Dermis microvascular lymphatic vessel endothelial cell (primary cell): ENCODE measurements at places on chromosomes 1 and 21. TPM values are rescaled to one million over a fixed set of nuclear protein-coding genes. Genes with fewer than 3 reads are reported as not detected.

- peak; percentile 37 for DNase-seq
Measured at GRCh38 chr1:194045416-194045815, 859.0 kb upstream of the B3GALT2 start.

DNA sequence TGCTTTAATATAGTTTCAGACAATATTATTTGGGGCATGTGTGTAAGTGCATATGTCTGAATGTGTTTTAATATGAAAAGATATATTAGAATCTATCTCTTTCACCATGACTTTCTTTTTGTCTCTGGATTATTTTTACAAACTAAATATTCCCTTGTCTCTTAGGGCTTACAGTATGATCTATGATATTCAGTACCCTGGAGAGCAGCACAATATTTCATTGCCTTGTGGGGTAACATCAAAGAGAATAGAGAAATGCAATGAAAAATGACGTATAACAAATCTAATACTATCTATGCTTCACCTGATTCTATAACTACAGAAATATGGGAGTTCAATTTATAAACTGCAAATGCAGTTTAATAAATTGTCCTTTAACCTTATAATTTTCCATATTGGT, 2084.5 kb downstream of the MRPL39 start:
- DNase-seq, result no peak

DNA sequence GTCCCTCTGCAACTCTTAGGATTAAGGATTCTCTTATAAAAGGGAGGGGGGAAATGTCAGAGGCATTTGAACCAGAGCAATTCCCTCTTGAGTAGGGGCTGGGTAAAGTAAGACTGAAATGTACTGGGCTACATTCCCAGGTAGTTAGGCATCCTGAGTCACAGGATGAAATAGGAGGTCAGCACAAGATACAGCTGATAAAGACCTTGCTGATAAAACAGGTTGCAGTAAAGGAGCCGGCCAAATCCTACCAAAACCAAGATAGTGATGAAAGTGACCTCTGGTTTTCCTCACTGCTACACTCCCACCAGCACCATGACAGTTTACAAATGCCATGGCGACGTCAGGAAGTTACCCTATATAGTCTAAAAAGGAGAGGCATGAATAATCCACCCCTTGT, 14.3 kb upstream of the COX20 start:
- no peak for DNase-seq

- no peak for DNase-seq
Measured at GRCh38 chr1:207691841-207692240, 46.9 kb downstream of the CR1L start.

Gene PRRC2C
- total RNA-seq, result 30.6 and 42.4 TPM in 2 replicates

DNA sequence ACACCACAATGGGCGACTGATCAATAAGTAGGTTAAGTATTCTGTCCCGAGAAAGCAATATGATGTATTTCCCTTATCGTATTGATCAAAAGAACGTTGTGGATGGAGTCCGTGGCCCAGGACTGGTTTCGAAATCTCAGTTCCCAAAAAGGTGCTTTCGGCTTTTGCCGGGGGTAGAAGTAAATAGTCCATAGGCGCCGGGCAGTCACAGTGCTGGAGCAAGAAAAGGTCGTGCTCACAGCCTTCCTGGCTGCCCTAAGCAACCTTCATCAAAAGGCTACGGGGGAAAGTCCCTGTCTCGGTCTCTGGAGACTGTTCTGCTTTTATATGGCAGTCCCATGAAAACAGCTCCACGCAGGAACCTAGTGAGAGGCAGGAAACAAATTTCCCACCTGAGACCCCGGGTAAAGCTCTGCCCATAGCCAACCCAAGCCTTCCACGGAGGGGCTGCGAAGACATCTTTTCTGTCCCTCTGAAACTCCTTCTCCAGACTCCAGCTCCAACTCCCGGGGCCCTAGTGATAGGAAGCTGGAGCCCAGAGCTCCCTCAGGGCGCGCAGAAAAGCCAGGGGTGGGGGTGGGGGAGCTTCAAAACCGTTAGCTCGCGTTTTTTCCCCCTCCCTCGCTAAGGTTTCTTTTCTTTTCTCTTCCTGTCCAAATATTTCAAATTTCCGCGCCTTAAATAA, 7.0 kb downstream of the CDKN2C start:
- peak; percentile 54 for DNase-seq

- DNase-seq, result no peak
Measured at GRCh38 chr1:25727635-25728286, 72.2 kb upstream of the SELENON start.

Gene COL11A1
- under 0.01 TPM in 1 of 2 replicates, not detected in the other for total RNA-seq

DNA sequence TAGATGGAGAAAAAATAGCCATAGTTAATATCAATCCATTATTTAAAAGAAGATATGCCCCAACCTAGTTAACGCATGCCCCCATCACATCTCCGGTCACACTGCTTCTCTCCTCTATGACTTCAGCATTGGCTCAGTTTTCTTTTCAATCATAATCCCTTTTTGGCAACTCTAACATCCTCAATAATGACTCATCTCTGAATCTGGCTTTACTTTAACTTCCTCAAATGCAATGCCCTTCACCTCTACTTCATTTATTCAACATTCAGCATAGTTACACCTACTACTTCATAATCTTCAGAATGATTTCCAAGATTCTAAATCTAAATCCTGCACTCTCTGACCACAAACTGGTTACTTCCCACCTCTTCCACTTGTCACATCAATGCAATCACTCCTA, 417.3 kb downstream of the USH2A start:
- DNase-seq, result no peak

Gene ADGRL4
- 121 and 125 TPM in 2 replicates for total RNA-seq

GRCh38 chr1:247322442-247322841, 9.2 kb downstream of the ZNF496 start:
- no peak for DNase-seq

- DNase-seq, result no peak
Measured at GRCh38 chr1:24100945-24101737, 10.8 kb downstream of the MYOM3 start.

DNA sequence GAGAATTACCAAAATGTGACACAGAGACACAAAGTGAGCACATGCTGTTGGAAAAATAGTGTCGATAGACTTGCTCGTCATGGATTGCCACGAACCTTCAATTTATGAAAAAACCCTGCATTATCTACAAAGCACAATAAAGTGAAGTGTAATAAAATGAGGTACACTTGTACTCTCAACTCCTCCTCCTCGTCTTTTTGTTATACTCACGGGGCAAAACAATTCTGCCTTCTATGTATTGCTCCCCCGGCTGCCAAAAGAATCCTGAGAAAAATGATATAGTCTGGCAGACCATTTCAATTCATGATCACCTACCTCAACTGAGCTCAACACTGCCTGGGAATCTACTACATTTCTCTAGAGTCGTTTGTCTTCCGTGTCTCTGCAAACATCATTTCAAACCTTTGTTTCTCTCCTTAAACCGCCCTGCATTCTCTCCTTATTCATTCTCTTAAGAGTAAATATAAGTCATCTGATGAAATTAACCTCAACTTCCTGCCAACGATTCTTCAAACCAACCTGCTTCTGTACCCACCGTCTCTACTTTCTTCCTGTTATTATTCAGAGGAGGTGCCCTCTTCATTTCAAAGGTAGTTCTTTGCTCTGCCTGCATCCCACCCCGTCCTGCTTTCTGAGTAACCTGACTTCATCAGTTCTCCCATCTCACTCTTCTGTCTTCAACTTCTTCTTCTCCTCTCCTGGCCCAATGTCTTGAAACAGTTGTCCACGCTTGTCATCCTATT, 12.9 kb upstream of the IL19 start:
- no peak for DNase-seq
